Epithelial cell of prostate (primary cell): ENCODE measurements at places on chromosomes 6 and 20.
A peak's percentile ranks its signal among the peaks of the same experiment; 100 is the strongest.

DNA sequence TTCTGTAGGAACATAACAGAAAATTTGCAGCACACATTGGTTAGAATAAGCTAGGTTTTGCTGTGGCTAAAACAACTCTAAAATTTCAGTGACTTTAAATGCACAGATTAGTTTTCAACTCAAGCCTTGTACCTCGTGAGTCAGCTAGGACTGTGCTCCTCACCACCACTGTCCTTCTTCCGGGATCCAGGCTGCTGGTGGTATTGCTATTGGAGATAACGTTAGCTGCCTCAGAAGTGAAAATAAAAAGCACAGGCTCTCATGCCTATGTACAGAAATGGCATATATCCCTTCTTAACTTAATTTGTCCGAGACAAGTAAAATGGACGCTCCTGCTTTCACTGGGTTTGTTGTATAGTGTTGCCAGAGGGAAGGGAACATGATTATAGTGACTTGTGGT is 931.1 kb upstream of the EYS start:
- no peak for DNase-seq

DNA sequence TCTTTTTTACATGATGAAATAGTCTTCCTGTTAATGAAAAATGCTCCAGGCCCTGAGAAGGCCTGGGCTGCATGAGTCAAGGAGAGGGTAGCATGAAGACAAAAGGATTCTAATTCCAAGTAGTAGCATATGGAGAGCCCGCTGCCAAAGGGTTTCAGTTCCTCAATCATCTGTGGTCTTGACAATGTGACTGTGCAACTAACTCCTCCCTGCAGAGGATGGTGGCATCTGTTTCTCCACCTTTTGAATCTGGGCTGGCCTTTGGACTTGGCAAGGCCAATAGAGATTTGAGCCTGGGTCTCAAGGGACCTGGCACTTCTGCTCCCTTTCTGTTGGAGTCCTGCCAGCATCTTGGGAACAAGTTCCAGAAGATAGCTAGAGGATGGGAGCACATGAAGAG is 35.1 kb upstream of the ANKEF1 start:
- no peak for DNase-seq

GRCh38 chr6:131660195-131660594 is 23.1 kb downstream of the ENPP3 start:
- peak; percentile 46 for DNase-seq

DNA sequence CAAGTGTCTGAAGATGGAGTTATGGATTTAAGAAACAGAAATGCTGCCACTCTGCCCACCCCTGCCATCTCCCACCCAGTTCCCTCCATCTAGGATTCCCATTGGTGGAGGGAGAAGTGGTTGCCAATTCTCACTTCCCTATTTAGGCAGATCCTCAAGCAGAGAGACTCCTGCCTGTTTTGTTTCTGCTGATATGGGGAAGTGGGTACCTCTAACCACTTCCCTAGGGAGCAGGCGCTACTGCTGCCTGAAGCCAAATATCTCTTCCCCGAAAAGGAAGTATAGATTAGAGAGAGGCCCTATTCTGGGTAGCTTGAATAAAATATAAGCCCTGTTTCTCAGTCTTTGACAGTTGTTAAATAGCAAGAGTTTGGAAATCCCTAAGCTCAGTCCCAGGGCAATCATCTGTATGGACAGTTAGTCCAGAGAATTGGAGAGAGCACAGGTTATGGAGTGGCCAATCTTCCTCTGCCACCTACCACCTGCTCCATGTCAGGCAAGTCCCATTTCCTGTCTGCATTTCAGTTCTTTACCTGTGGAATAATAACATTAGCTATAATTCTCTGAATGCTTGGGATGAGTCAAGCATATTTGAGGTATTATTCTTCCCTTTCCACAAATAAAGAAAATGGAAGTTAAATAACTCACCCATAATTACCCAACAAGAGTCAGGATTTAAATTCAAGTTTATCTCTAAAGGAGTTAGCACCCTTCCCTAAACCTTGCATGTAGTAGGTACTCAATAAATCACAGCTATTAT is 2.6 kb upstream of the ADGB start:
- no peak for DNase-seq

- DNase-seq = peak; percentile 86
These were observed 9.3 kb downstream of the TRAPPC3L start for GRCh38 chr6:116536216-116536621.

GRCh38 chr6:41642960-41643898 is 5.0 kb downstream of the MDFI start:
- no peak for DNase-seq

GRCh38 chr20:11826334-11826733 is 91.4 kb upstream of the BTBD3 start:
- no peak for DNase-seq

- DNase-seq = no peak
These were observed 5.3 kb downstream of the CCNC start for GRCh38 chr6:99563056-99563723.

DNA sequence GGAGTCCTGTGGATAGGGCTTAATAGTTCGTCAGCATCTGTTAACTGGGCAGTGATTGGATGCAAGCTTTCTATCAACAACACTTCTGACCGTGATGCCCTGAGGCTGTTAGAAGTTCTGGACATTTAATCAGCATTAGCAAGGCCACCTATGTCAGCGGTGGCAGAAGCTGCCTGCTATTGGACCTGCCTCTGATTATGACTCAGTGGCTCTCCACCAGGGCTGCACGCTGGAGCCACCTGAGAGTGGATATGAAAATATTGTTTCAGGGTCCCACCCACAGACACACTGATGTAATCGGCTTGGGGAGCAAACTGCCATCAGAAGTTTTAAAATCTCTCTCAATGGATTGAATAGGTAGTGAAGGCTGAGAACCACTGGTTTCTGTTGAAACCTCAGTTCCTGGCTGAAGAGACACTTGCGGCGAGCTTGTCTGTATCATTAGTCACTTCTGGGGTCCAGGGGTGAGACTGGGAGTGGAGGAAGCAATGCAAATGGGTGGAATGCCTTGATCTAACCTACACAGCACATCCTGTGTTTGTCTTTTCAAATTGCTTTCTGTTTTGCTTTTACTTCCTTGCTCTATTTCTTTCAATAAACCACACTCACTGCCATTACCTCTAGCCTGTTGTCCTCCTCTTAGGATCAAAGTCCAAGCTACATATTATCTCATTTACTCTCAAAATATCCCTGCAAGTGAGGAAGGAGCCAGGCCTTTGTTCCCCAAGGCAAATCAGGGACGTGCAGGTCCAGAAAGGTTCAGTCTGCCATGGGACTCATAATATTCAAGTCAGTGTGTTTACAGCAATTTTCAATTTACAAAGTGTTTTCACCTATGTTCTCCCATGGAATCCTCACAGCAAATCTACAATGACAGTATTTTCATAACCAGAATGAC is 4.2 kb downstream of the CLIC5 start:
- no peak for DNase-seq

GRCh38 chr6:140366991-140367390 is 992.5 kb upstream of the CITED2 start:
- peak; percentile 36 for DNase-seq

DNA sequence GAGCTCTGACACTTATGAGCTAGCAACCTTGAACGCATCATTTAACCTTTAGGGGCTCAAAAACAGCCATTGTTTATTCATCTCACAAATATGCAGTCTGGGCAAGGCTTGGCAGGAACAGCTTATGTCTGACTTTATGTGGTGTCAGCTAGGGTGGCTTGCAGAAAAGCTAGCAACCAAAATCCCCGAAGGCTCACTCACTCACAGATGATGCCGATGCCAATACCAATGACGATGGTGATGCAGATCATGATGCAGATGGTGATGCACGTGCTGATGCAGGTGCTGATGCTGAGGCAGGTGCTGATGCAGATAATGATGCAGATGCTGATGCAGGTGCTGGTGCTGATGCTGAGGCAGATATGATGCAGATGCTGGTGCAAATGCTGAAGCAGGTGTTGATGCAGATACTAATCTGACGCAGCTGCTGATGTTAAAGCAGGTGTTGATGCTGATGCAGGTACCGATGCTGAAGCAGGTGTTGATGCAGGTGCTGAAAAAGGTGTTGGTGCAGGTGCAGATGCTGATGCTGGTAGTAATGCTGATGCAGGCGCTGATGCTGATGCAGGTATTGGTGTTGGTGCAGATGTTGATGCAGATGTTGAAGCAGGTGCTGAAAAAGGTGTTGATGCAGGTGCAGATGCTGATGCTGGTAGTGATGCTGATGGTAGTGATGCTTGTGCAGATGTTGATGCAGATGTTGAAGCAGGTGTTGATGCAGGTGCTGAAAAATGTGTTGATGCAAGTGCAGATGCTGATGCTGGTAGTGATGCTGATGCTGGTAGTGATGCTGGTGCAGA is 195.6 kb downstream of the NFATC2 start:
- DNase-seq = peak; percentile 33

DNA sequence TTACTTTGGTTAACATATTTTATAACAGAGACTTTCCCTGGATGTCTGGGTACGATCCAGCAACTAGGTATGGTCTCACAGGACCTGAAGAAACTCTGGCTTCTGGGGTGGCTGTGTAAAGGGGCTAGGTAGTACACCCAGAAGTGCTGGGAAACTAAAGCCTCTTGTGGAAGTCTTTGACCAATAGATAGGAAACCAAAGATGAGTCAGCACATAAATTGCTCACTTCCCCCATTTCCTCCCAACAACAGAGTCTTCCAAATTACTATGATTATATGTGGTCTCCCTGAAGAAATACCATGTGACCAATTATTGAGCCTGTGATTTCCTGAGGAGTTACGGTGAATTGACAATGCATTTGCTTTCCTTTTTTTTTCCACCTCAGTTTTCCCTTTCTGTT is 26.8 kb upstream of the TBX18 start:
- no peak for DNase-seq

GRCh38 chr6:116248577-116248976 is 5.3 kb downstream of the TSPYL4 start:
- DNase-seq = no peak

DNA sequence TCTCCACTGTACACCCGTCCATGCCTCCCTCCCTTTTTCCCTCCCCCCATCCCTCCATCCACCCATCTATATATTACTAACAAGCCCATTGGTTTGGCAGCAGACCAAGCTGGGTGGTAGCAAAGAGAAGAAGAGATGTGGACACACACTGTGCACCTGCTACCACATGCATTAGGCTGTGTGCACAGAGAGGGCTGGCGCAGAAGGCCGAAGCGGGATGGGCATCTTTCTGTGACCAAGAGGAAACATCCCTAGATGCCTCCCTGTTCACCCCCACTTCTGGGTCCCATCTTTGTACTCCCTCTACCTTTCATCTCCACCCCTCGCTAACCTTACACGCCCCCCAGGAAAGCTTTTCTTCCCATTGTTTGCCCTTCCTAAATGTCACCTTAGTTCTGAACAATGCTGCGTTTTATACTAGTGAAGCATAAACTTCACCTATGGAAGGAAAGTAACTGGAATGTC is 64.9 kb upstream of the AFDN start:
- no peak for DNase-seq

DNA sequence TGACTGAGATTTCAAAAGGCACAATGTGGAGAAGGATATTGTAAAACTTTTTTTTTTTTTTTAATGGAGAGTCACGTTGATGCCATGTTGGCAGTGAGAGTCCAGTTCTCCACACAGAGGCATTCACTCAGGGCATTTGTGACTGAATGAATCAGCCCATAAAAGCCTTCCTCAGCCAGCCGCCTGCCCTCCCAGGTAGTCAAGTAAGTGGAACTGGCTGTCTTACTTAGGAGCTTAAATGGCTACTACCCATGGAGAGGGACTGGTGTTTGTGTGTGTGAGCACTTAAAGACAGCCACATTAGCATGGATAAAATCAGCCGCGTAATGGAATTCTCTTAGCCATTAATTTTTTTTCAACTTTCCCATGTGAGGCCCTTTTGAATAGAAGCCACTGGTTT is 12.6 kb downstream of the AAR2 start:
- DNase-seq = no peak

- DNase-seq = no peak
These were observed 102.2 kb upstream of the SASH1 start for GRCh38 chr6:148240461-148240840.

DNA sequence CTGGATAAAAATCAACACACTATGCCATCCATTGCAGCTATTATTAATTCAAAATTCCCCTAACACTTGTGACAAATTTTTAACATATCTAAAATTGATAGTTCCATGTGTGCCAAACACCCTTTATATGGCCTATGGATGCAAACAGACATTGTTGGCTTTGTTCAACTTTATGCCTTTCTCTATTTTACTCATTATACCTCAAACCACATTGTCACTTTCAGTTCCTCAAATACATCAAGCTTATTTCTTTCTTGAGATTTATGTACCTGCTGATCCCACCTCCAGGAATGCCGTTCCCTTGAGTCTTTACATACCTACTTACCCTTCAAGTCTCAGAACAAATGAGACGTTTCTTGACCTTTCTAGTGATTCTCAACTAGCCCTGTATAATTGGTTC is 193.5 kb upstream of the PLN start:
- DNase-seq = no peak

DNA sequence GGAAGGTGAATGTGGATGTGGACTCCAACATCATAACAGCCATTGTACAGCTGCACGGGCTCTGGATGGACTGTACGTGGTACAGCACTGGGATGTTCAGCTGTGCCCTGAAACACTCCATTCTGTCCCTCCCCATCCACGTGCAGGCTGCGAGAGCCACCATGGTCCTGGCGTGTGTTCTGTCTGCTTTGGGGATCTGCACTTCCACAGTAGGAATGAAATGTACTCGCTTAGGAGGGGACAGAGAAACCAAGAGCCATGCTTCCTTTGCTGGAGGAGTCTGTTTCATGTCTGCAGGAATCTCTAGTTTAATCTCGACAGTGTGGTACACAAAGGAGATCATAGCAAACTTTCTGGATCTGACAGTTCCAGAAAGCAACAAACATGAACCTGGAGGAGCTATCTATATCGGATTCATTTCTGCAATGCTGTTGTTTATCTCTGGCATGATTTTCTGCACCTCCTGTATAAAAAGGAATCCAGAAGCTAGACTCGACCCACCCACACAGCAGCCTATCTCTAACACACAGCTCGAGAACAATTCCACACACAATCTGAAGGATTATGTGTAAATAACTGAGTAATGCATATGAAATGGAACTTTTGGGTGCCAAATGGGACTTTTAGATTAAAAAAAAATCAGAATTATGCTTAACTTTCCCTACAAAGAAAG is 12.1 kb downstream of the CLDN20 start:
- DNase-seq = no peak

- no peak for DNase-seq
These were observed 83.9 kb upstream of the LGSN start for GRCh38 chr6:63403725-63404124.

- DNase-seq = no peak
These were observed 44.4 kb upstream of the SHLD1 start for GRCh38 chr20:5705827-5706226.

GRCh38 chr6:43743682-43744381 is 26.2 kb upstream of the VEGFA start:
- DNase-seq = no peak

GRCh38 chr6:20467437-20467836 is 65.8 kb downstream of the E2F3 start:
- no peak for DNase-seq

DNA sequence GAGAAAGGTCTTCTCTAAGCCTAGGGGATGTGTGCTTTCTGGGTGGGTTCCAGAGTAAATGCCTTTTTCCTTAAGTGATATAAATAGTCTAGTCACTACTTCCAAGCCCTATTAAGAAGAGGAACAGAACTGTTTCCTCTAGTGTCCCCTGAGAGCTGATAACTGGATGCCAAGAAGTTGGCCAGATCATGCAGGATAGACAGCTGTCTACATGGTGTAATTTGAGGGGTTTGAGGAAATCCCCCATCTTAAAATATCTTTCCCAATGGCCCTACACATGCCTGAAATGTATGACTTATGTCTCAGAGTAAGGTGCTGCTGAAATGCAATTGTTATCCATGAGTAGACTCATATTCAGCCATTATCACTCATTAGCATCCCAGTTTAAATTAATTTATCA is 20.2 kb upstream of the PIM1 start:
- DNase-seq = no peak

- no peak for DNase-seq
These were observed 150.6 kb downstream of the GJA10 start for GRCh38 chr6:90044833-90045381.
